ENCODE measurements at places on chromosomes 12 and 14.
A peak's percentile ranks its signal among the peaks of the same experiment; 100 is the strongest.

DNA sequence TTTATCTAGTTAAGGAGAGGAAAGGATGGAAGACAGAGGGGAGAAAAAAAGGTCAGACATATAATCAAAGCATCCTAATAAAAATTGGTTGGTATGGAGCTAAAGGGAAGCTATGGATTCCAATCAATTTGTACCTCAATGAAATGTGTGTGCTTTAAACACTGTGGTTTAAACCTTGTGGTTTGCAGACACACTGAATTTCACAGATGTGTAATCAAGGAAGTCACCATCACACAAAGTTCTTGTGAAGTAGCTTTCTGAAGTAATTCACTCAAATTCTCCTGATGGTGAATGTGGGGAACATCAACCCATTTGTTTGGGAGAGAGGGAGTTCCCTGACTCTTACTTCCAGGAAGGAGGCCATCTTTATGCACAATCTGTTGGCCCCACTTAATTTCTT is 243.3 kb upstream of the KRR1 start:
- DNase-seq, result peak; percentile 34

DNA sequence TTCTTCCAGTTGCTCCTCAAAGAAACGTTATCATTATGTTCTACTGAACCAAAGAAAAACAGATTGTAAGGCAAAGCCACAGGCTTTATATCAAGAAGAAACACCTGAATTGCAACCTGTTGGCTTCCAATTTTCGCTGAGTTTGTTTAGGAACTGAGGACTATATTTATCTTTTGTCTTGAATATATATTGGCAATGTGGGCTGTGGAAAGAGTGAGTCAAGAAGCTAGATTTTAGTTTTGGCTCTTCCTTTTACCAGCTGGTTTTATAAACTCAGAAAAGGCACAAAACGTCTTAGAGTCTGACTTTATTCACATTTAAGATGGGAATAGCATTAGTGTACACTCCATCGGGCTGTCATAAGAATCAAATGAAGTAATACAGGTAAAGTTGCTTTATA is 10.4 kb upstream of the PTHLH start:
- no peak for DNase-seq

- DNase-seq, result no peak
Observed at GRCh38 chr14:49857427-49858003, 4.9 kb upstream of the NEMF start.

DNA sequence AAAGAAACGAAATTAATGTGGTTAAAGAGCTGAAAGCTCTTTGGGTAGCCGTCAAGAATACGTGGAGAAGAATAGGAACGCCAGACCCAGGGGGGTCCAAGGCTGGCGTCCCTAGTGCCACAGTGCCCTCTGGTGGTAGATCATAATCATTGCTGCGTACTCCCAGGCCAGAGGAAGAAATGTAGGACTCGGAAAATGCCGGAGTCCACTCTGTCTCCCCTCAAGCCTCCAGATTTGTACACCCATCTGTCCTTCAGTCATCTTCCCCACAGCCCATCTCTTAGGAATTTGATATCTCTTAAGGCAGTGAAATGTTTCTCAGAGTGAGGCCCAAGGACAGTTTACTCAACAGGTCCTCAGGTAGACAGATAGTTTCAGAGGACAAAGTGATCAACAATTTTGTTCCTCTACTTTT is 25.4 kb upstream of the PLEKHG6 start:
- peak; percentile 78 for DNase-seq

GRCh38 chr12:129193263-129193871 is 340.1 kb downstream of the GLT1D1 start:
- DNase-seq, result peak; percentile 5

DNA sequence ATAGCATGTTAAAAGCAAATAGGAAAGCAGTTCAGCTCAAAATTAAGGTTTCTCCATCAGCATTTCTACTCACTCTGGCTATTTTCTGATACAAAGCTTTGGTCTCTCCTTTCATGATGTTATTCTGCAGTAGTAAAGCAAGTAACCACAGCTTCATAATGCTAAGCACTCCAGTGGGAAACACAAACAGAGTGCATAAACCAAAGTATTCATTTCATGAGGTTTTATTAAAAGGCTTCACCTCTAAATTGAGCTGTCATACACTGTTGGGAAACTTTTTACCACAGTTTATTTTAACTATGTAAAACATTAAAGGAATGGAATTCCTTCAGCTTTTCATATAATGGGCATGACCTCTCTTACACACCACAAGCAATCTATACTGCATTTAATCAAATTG is 157.9 kb upstream of the LMO3 start:
- no peak for DNase-seq

DNA sequence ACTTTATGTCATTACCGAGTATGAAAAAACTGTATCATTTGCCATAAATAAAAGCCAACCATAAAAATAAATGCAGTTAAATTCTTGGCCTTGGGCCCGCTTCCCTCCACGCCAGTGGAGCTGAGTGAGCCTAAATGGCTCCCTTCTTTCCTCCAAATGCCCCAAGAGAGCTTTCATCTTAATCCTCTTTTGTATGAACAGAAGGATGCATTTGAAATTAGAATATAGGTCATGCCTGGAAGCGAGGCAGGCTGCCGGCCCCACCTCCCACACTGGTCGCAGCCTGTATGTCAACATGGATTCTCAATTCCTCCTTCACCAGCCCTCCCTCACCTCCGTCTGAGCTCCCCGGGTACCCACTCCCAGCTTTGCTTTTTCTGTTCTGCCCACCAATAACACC is 245.7 kb downstream of the SLC15A4 start:
- no peak for DNase-seq
